ENCODE measurements at places on chromosomes 2 and 18.

GRCh38 chr18:36830158-36830495 is 1.2 kb downstream of the KIAA1328 start:
- DNase-seq = no peak

GRCh38 chr18:48116873-48117630 is 186.6 kb upstream of the SMAD2 start:
- no peak for DNase-seq

DNA sequence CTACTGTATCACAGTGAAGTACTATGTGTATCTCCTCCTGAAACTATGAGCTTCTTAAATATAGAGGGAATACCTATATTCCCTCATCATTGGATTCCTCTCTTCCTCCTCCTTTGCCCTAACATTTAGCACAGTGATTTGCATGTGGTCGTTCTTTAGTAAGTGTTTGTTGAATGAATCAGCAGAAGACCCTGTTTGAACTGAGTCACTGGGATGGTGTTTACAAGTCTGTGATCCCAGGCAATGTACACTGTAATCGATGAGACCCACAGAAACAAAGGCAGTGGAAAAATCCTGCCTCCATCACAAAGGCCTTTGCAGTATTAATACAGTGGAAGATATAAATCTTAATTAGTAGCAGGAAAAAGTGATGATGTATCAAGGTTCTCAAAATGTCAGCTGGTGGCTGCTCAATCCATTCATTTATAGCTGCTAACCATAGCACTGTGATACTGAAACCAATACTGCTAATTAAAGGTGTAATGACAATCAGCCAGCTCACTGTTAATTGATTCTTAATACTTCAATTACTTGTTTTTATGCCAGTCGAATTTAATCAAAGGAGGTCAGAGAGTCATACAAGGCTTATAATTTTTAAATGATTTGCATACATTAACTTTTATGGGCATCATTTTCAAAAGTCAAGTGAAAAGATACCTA is 20.8 kb upstream of the MYO3B start:
- no peak for DNase-seq

- no peak for DNase-seq
These were observed 120.6 kb upstream of the BOD1L2 start for GRCh38 chr18:57026316-57026715.

- DNase-seq = no peak
These were observed 37.0 kb downstream of the NIFK start for GRCh38 chr2:121699421-121700333.

GRCh38 chr2:204207866-204208265 is 271.3 kb downstream of the ICOS start:
- no peak for DNase-seq

DNA sequence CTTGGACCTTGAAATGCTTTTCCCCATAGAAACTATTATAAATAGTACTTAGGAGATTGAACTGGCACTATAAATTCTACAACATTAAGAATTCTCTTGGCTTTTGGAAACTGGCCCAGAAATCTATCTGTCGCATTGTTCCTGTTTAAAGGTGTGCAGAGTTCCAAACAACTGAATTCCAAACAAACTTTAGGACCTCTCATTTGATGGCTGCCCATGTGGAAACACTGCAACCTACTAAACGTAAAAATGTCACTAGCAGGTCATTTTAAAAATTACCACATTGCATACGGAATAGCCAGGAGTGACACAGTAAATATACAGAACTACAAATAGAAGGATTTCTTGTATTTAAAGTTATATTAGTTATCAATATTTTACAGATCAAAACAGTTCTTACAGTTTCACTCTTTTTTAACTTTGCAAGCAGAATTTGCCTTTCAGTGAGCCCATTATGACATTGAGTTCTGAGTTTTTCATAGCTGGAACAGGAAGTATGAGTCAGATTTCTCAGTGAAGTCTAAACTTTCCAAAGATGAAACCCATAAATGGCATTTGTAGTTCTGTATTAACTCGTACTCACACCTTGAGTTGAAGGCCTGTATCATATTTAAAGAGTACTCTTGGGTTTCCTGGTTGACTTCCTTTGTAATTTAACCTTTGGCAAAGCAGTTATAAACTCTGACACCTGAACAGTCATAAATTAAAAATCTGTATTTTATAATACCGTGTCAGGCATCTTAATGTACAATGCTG is 142.3 kb upstream of the BOD1L2 start:
- DNase-seq = no peak

DNA sequence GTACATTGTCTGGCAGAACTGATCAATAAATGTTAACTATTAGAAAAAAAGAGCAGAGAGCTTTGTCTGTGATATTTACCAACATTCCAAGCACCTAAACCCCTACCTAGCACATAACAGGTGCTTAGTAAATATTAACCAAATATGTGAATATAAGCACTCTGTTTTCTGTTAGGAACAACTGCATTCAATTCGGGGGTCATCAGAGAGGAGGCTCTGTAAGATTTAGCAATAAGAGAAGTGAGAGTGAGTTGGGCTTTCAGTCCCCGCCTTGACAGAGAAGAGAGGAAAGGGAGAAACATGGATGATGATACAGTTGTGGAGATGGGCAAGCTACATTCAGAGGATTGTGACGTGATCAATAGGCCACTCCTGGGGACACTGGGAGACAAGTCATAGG is 47.7 kb downstream of the MYOM1 start:
- no peak for DNase-seq

GRCh38 chr2:173145454-173145853 is 69.8 kb downstream of the MAP3K20 start:
- no peak for DNase-seq

- DNase-seq = no peak
These were observed 680 bp upstream of the LBH start for GRCh38 chr2:30230497-30231211.

DNA sequence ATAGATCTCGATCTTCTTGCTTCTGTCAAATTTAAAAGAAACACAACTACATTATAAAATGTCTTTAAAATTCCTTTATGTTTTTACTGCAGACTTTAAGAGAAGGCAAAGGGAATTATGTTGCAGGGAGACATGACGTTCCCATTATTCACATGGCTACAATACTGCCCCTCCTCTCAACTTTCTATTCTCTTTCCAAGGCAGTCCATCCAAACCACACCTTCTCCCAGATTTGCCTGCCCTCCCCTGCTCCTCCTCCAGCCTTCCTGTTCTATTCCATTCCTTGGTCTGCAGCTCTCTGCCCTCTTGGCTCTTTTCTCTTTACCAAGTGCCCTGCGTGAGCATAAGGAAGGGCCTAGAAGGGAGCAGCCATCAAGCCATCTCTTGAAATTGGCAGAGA is 61.3 kb downstream of the NABP1 start:
- no peak for DNase-seq

- peak; percentile 47 for DNase-seq
These were observed 25.3 kb upstream of the MFSD6 start for GRCh38 chr2:190382851-190383250.

- no peak for DNase-seq
These were observed 230.8 kb upstream of the RAB6C start for GRCh38 chr2:129748653-129749052.

GRCh38 chr2:145812165-145812554 is 1292.2 kb upstream of the ZEB2 start:
- no peak for DNase-seq

GRCh38 chr2:74103763-74104162 is 43.9 kb downstream of the BOLA3 start:
- DNase-seq = no peak

DNA sequence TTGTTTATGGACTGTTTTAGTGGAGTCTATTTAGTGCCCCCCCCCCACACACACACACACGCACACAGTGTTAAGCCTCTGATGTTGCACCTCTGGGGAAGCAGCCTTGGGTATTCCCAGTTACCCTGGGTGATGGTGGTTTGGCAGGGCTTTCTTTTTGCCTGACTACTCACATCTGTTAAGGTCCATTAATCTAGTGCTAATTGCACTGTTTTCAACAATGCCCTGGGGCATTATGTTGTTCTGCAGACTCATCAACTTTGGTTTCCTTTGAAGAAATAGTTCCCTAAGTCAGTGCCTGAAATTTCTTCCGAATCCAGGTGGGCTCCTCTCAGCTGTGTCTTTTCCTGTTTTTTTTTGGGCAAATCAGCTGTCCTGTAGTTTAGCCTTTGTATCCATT is 34.7 kb downstream of the SPOPL start:
- DNase-seq = no peak

DNA sequence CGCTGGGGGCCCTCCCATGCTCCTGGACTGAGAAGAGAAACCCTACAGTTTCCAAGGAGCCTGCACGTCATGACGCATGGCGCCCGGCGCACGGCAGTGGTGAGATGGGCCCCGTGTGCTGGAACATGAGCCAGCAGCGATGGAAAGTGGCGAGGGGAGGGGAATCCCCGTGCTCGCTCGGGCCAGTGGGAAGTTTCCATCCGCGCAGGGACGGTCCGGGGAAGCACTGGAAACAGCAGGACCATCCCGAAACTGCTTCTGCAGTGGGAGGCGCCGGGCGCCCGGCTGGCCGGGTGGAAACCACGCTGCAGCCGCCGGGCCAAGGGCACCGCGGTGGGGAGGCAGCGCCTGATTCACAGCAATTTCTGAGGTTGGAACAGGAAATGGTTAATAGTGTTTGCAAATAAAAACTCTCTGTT is 4.9 kb upstream of the PDCD1 start:
- no peak for DNase-seq

DNA sequence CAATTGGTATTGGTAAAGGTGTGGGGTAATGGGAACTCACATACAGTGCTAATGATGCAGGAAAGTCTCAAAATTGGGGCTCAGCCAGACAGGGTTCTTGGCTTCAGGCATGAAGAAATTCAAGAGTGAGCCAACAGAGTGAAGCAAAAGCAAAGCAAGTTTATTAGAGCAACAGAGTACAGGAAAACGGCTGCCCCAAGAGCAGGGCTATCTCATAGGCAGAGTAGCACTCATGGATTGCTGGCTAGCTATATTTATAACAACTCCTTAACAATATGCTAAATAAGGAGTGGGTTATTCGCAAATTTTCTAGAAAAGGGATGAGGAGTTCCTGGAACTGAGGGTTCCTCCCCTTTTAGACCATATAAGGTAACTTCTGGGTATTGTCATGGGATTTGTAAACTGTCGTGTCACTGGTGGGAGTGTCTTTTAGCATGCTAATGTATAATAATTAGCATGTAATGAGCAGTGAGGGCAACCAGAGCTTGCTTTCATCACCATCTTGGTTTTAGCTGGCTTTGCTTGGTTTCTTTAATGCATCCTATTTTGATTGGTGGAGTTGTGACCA is 233.8 kb upstream of the NOL4 start:
- no peak for DNase-seq

GRCh38 chr2:197445746-197446145 is 7.6 kb upstream of the COQ10B start:
- no peak for DNase-seq

DNA sequence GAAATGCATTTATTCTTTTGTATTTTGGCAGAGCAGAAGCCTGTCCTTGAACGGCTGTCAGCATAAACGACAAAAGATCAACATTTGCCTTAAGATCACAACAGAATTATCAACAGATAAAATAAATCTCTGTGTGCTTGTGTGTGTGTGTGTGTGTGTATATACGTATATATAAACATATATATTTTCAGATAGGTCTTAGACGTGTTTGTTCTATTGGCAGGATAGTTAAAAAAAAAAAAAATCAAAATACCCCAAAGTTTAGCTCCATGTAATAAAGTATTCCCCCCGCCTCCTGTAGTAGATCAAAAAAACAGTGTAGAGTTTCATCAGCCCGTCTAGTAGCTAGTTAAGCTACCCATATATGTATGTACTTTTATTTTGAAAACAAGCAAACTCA is 107.9 kb downstream of the CHN1 start:
- no peak for DNase-seq

DNA sequence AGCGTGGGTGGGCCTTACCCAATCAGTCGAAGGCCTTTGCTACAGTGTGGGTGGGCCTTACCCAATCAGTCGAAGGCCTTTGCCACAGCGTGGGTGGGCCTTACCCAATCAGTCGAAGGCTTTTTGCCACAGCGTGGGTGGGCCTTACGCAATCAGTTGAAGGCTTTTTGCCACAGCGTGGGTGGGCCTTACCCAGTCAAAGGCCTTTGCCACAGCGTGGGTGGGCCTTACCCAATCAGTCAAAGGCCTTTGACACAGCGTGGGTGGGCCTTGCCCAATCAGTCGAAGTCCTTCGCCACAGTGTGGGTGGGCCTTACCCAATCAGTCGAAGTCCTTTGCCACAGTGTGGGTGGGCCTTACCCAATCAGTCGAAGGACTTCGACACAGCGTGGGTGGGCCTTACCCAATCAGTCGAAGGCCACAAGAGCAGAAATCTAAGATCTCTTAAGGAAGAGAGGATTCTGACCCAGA is 16.3 kb upstream of the GAL3ST2 start:
- no peak for DNase-seq

DNA sequence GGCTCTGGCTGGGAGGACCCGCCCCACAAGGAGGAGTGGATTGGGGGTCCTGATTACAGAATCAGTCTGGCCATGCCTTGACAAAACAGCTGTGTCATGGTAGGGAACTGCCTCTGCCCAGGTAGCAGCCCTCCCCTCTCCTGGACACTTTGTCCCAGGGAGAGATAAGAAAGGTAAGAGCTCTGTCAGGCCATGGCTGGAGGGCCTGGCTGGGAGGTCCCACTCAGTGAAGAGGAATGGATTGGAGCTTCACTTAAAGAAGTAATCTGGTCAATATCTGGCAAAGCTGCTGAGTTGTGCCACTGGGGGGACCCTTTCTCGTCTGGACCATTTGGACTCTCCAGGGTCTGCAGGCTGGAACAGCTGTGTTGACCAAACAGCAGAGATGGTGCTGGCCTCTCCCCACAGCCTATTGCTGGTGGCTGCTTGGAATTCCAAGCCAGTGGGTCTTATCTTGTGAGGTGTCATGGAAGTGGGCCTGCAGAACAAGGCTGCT is 75.4 kb downstream of the EPC2 start:
- DNase-seq = no peak

DNA sequence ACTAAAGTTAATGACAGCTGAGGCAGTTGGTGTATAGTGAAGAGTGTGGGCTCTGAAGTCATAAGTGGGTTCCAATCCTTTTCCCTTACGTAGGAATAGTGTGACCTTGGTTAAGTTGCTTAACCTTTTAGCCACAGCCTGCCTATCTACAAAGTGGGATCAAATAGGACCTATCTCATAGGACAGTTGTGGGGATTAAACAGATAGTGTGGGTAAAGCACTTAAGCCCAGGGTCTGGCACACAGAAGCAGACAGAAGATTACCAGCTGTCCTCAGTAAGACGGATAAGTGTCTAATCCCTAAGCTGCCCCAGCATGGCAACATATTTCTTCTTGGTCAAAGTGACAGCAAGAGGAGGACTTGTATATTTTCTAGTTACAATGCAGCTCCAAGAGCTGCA is 28.2 kb downstream of the UBE2F start:
- DNase-seq = no peak

- DNase-seq = no peak
These were observed 307.5 kb upstream of the SPRED2 start for GRCh38 chr2:65739927-65740326.

GRCh38 chr2:39488450-39488849 is 51.4 kb upstream of the MAP4K3 start:
- no peak for DNase-seq

GRCh38 chr2:10256515-10257031 is 46.1 kb upstream of the HPCAL1 start:
- no peak for DNase-seq

- DNase-seq = no peak
These were observed 98.2 kb upstream of the MAP3K20 start for GRCh38 chr2:172977270-172978062.
